Endothelial cell (in vitro differentiated cells): ENCODE measurements at places on chromosomes 6 and 20.

DNA sequence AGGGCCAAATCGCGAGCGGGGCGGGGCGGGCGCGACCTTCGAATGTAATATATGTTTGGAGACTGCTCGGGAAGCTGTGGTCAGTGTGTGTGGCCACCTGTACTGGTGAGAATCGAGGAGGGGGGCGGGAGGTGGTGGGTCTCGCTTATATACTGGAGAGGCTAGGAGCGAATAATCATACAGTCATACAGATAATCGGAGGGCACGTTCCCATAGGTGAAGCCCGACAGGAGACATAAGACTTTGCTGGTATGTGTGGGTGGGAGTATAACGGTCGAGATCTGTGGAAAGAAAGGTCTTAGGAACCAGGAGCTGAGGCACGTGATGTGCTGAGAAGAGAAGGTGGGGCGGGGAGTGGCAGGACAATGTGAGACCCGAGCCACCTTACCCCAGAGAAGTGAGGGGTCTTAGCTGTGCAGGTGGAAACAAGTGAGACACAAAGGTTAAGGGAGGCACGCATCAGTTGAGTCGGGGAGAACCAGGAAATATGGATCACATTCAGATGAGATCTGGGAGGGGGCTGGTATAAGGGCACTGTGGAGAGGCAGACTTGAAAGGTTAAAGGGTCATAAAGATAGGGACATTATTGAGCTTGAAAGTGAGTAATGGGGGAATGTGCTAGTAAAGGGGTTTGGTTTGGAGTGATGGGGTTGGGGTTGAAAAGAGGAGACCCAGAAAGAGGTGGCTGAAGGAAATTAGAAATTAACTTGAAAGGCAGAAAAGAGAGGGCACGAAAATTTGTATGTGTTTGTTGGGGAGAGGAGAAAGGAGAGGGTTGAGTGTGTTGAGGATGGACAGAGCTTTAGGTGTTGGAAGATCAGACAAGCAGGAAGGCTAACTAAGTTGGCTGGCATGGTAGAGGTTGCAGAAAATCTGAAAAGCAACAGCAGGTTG, 589 bp downstream of the RNF5 start:
- no peak for DNase-seq

DNA sequence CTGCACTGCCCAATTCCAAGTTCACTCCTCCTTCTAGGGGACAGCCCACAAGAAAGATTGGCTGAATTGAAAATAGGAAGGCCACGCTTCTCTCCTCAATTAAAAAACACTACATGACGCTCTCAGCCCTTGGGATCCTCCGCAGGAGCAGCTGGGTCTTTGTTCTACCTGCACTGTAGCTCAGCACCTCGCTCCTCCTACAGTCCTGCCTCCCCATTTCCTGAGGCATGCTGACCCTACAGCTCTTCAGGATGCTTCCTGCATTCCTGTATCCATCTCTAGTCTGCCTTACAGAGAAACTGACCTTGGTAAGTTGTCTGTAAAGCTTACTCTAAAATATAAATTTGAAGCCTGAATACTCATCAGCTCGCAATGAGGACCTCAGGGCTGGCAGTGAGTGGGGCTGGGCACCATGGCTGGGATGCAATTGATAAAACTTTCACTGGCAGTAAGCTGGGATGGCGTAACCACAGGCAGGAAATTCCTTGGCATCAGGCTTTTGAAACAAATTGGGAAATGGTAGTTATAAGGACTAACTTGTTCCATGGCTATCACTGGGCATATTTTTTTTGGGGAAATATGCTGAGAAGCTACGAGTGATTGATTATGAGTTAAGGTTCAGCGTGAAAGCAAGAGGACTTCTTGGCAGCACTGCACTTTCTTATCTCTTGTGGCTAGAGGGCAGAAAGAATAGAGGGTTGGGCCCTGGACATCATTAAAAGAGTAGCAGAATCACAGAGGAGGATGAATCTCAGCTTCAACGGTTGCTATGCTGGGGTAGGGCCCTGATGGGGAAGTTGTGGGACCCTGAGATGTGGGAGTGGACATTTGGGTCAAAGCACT, 11.7 kb upstream of the SIRPB1 start:
- DNase-seq: no peak

DNA sequence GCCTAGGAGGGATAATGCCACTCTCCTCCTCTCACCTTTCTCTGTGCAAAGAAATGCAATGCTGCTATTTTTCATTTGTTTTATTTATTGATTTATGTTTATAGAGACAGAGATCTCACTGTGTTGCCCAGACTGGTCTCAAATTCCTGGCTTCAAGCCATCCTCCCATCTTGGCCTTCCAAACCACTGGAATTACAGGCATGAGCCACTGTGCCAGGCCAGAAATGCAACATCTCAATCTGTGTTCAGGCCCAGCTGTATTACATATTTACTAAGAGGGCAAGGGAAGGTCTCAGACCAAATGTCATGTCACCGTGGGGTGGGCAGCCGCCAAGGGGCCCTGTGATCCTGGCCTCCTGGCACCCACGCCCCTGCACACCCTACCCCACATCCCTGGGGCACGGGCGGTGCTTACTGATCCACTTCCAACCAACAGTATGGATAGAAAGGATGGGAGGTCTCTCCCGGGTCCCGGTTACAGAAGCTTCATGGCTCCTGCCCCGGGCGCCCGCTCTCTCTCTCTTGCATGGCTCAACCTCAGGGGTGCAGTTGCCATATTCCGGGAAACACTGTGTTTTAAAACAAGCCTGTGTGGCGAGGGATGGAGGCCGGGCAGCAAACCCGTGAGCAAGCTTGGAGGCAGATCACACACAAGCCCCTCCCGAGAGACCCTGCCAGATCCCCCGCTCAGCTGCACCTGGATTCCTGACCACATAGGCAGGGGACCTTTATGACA, 111.8 kb downstream of the AGPAT4 start:
- no peak for DNase-seq

DNA sequence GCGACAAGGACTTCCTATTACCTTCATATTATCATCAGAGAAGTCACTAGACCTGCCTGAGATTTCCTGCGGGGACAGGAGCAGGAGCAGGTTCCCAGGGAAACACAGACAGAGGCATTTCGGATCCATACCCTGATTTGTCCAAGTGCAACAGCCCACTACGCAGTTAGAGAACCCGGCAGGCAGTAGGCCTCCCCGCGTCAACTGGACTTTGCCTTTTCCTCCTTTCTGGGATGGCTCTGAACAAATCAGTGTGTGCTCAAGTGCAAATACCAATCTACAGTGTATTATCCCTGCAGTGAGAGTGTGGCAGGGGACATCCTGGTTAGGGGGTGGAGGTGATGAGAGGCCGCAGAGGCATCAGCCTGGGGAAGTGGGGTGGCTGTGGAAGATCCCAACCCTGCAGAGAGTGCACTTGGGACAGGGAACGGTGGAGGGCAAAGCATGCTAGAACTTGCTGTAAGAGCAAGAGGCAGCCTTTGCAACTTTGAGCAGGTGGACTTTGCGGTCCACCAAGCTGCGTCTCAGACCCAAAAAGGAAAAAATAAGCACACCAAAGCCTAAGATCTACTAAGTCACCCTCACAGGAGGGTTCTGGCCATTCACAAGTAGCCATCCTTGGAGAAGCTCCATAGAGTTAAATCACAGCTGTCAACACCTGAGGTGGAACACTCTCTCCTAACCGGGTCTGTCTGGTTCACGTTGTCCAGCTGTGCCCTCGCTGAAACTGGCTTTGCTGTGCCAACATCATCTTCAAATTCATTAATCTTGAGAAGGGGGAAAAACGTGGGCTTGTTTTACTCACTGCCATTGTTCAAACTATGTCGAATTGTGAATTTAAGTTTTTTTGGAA, 159.1 kb downstream of the ZDHHC14 start:
- DNase-seq: no peak

DNA sequence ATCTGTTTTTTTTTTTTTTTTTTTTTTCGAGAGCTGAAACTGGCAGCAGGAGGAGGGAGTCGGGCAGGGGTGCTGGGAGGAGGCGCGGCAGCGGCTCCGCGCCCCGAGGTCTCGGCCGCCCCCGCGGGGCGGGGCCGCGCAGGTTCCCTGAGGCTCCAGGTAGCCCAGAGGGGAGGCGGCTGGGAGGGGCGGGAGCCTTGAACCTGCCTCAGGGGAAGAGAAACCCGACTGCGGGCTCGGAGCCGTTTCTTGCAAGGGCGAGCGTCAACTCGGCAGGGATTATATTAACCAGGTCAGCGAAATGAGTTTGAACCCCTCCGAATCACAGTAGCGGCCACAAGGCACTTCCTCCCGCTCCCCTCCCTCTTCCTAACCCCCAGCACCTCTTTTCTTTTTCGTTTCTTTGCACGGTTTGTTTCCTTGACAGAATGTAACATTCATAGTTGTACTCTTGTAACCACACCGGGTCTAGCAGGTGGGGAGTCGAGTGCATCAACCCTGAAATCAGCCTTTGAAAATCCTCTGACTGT, 2.0 kb downstream of the MYB start:
- peak; percentile 14 for DNase-seq

DNA sequence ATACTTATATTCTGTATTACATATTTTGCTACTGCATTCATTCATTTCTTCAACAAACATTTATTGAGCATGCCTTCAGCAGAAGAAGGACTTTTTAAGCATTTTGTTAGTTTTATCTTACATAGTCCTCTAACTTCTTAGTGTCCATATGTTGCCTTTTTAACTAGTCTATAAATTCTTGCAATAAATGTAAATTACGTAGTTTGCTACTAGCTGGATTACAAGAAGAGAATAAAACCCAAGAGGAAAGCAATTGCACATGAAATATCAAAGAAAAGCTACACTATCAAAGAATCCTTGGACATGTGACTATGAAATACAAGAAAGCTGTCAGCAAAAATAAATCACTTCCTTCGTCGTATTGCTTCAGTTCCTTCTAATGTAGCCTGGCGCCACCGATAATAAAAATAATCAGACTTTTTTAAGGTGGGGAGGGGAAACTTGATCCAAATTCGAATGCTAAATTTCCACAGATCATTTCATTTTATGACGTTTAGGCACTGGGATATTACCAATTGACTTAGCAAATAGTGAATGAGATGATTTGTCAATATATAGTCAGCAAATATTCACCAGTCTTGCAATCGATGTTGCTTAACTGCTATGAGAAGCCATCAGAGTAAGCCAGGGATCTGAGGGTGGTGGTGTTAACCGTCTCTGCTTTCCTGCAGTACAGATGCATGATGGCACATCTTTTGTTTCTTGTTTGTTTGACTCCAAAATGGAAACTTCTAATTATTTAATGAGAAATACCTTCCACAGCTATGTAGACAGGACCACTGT, 258.7 kb upstream of the EXOC2 start:
- no peak for DNase-seq

- no peak for DNase-seq
Observed at GRCh38 chr6:108260126-108260808, 573 bp downstream of the SNX3 start.

GRCh38 chr6:7900621-7901020, 10.0 kb downstream of the TXNDC5 start:
- DNase-seq: no peak

GRCh38 chr20:31869942-31870725, at the start of the genes DUSP15 and TTLL9:
Gene DUSP15, minus strand, starts transcription at chr20:31870527. Its CDS starts 190 bp downstream, at chr20:31870337.
Gene TTLL9, plus strand, starts transcription at chr20:31870634. Its CDS starts 493 bp downstream, at chr20:31871127.
- peak; percentile 52 for DNase-seq

DNA sequence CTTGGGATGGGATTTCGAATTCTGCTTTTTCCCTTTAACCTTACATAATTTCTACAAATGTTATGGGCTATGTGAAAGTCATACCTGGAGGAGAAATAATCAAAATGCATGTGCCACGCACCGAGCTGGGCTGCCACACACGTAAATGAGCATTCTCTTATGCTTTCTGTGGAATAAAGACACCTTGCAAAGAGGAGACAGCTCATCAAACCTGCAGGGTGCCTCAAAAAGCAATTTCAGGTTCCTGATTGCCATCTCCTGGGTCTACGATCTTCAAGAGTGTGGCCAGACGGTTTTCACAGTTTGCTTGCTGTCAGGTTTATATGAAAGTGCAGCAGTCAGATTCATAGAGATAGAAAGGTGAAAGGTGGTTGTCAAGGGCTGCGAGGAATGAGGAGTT, 36.6 kb downstream of the DUSP22 start:
- no peak for DNase-seq

DNA sequence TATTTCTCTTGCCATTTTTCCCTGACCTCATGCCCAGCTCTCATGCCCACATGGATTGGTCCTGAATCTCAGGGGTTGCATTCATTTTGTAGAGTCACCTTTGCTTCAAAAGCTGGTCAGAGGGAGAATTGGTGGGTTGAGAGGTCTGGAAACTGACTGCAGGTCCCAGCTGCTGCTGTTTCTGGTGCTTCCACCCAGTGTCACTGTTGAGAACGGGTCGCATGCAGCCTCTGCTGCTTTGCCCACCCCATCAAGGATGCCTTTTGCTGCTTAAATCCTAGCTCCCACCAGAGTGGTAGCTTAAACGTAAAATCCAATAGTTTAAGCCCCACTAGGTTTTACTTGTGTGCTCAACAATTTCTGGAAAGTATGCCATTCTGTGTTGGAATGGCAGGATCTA, 211.4 kb upstream of the TSHZ2 start:
- no peak for DNase-seq
